ENCODE measurements at places on chromosomes 13 and 19.

GRCh38 chr13:50589651-50590054 lies 253.8 kb downstream of the DLEU7 start:
- DNase-seq = no peak

GRCh38 chr19:51691584-51692428 lies 1.3 kb upstream of the SPACA6 start:
- no peak for DNase-seq

- no peak for DNase-seq
These were observed 2.0 kb upstream of the SPACA6 start for GRCh38 chr19:51691074-51691583.

GRCh38 chr13:58855283-58855682 lies 1223.7 kb downstream of the PCDH17 start:
- no peak for DNase-seq

GRCh38 chr19:38793177-38793576 lies 4.2 kb downstream of the LGALS7B start:
- no peak for DNase-seq
